ENCODE measurements at places on chromosomes 16 and 17.

DNA sequence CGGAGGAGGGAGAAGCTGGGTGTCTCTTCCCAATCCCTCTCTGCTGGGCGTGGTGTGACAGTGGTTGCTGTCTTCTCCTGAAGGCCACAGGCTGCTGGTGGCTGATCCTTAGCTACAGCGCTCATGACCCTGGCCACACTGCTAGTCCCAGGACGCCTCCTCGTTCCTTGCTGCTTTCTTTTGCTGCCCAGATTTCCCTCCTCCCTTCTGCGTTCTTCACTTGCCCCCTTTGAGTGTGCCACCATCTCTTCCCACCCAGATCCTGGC lies 90.1 kb downstream of the MRC2 start:
- DNase-seq: no peak

DNA sequence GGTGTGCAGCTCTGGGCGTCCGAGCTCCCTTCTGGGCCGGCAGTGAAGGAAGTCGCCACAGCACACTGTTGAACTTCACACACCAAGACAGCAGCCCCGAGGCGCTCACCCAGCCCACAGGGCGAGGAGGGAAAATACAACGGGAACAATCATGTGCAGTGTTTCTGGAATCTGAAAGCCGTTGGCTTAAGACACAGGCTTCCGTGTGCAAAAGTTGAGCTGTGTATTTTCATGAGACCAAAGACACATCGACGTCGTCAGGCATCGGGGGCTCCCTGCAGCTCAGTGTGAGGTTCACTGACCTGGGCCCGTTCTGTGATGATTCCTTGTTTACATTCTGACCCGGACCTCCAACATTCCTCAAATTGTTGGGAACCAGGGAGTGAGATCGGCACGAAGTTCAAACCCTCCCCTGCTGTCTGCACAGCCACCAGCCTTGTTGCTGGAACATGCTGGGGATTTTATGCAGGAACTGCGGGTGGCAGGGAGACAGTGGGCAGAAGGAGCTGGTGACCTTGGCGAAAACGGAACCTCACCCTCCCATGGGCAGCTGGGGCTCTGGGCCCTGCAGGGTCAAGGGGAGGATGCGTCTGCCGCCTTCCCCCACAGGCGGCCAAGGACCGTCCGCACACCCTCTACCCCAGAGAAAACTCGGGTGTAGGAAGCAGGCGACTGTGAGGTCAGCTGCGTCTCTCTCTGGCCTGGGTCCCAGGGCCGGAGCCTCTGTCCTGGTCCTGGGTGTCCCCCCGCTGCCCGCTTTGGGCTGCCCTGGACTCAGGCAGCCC lies 72.2 kb downstream of the METRNL start:
- DNase-seq: no peak

DNA sequence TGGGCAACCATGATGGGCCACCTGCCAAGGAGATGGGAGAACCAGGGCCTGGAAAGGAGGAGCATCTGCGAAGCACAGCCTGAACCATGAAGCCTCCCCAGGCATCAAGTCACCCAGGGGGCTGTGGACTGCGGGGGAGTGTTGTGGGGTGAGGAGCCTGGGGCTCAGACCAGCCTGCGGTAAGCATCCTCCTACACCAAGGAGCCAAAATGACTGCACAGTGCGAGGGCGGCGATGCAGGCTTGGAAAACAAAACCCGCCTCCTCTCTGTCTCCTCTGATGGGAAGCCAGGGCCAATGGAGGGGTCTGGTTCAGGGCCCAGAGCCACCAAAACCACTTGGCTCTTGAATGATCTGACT lies 18.1 kb upstream of the MAF start:
- no peak for DNase-seq

DNA sequence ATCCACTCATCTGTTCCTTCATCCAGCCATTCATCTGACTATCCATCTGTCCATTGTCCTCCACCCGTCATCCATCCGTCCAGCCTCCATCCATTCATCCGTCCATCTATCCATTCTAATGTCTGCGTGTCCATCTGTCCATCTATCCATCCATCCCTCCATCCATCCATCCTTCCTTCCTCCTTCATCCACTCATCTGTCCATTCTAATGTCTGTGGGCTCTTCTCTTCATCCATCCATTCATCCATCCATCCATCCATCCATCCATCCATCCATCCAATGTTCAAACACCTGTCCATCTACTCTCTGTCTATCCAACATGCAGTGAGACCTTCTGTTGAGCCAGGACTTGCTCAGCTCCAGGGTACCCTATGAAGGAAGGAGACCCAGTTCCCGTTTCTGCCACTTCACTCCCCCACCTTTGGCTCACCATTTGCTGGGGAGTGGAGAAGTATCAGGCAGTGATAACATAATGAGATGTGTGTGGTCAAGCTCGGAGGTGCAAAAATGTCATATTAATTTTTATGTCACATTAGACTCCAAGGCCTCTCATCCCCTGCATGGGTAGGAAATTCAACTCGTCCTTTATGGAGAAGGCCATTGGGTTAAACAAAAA lies 36.5 kb upstream of the ADGRG1 start:
- DNase-seq: no peak

DNA sequence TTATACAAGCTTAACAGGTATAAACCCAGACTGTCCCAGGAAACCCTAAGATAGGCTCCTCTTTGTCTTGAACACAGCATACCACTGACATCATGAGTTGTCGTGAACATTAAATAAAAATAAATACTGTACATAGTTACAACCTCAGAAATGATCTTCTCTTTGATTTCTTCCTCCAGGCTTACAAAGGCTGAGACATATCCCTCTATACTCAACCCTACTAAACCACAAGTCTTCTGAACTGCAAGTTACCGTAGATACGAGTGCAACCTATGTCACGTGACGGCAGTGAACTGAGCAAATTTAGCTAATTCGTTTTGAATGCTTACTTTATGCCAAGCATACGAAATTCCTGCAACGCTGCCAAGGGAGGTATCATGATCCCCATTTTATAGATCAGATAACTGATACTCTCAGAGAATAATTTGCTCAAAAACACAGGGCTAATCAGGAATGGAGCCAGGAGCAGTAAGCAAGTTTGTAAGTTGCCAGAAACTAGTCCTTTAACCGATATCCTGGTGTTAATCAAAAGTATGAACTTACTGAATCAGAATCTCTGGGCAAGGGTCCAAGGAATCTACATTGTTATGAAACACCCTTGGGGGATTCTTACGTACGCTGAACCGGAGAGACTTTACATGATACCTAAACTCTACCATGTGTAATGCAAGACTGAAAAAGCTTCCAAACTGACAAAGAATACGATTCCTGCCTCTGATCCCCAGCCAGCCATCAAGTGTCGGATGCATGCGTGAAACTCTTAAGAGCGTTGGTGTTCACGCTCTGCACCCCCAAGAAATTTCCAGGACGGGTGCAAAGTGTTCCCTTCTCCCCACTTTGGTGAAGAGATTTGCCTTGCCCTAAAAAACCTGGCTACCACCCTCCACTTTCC lies 106.2 kb downstream of the XYLT1 start:
- DNase-seq: peak; percentile 31

GRCh38 chr16:83397601-83398291 lies 410.0 kb upstream of the HSBP1 start:
- DNase-seq: no peak

GRCh38 chr16:10535461-10535860 lies 44.9 kb downstream of the EMP2 start:
- DNase-seq: no peak

DNA sequence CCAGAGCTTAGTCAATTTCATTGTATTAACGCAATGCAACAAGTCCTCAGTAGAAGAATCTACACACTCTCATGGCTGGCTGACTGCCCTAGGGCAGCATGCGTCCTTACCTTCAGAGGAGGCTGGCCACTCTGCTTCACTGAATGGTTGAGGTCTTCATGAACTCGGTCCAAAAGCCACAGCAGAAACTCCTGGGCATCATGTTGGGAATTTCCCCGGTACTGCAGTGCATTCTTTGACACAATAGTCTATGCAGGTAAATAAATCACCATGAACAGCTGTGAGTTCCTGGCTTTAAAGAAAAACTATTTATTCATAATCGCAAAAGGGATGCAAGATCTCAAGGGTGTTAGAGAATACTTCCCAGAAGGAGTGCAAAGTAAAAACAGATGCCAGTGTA lies 41.3 kb downstream of the USP31 start:
- no peak for DNase-seq

- DNase-seq: peak; percentile 67
Measured at GRCh38 chr16:11742093-11742535, 543 bp downstream of the TXNDC11 start.

DNA sequence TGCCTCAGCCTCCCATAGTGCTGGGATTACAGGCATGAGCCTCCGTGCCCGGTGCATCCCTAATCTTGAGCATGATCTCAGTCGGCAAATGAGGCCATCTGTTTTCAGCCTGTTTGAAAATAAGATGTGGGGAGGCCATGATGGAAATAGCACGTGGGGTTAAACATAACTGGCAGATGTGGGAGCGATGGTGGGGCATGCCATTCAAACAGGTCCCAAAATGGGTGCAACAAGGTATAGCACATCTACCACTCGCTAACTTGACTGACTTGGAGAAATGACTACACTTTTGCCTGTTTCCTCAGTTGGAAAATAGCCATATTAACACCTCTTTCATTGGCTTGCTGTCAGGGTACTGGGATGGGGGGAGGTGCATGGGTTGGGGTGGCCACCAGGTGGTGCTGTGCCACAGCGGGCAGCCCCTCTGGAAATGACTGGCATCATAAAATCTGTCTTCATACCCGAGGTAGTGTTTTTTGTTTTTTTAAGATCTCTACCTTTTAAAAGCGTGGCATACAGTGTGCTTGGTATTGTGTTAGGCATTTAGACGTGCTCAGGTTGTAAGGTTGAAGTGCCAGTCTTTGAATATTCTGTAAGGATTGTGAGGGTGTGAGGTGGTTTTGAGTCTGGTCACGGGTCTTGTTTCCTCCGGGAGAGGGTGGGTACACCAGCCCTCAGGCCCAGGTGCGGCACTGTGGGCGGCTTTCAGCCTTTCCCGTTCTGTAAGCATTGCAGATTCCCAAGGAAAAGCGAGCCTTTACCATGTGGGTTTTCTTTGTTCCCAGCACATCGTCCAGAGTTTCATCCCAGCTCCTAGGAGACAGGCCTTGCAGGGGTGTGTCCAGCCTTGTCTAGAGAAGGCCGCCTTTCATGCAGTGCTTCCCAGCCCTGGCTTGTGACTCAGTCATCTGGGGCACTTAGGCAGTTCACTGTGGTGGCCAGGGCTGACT lies 2.9 kb upstream of the TTYH2 start:
- peak; percentile 72 for DNase-seq

- no peak for DNase-seq
Measured at GRCh38 chr16:1150511-1150982, 2.4 kb upstream of the CACNA1H start.

GRCh38 chr17:74148446-74148845 lies 55.0 kb upstream of the RPL38 start:
- no peak for DNase-seq

- DNase-seq: peak; percentile 81
Measured at GRCh38 chr16:50696575-50697420, 3.4 kb downstream of the NOD2 start.

- no peak for DNase-seq
Measured at GRCh38 chr17:69425978-69426377, 11.5 kb downstream of the MAP2K6 start.

- no peak for DNase-seq
Measured at GRCh38 chr17:61678339-61678738, 87.3 kb upstream of the NACA2 start.

- no peak for DNase-seq
Measured at GRCh38 chr16:47565454-47565853, 104.3 kb downstream of the PHKB start.

DNA sequence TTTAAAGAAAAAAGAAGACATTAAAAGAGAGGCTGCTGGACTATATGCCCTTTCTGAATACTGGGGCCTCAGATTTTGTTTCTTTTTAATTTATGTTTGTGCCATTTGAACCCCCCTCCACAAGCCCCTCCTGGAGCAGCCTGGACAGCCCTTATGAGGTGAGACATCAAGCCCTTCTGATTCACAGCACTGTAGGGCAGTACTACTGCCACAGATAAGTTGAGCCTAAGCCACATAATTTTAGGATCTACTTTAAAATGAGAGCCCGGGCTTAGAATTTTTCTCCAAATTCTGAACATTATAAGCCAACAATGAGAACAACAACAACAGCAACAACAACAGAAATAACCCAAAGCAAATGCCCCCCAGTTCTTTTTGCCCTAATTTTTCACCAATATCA lies 256.9 kb upstream of the SALL1 start:
- no peak for DNase-seq

DNA sequence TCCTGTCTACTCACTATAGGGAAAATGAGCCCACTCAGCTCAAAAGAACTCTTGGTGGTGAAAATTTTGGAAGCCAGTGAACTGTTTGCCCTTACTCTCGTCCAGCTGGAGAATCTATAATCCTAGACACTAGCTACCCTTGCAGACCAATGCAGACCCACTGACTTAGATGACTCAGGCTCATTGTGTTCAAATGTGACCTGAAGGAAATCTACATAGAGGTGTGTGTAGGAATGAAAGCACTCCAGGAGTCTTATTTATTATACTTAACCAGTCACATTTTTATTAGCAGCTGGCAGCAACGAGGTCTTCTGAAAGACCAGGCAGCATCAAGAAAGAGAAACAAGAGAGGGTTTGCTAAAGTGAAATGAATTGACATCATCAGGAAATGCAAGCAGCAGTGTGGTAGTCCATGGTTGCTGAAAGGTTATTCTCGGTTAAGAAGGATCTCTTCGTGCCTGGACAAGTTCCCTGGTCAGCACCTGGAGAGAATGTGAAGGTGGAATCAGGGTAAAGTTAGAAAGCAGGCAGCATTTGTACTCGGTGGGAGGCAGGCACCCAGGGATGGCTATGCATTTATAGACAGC lies 1.4 kb downstream of the KRTAP29-1 start:
- DNase-seq: no peak

DNA sequence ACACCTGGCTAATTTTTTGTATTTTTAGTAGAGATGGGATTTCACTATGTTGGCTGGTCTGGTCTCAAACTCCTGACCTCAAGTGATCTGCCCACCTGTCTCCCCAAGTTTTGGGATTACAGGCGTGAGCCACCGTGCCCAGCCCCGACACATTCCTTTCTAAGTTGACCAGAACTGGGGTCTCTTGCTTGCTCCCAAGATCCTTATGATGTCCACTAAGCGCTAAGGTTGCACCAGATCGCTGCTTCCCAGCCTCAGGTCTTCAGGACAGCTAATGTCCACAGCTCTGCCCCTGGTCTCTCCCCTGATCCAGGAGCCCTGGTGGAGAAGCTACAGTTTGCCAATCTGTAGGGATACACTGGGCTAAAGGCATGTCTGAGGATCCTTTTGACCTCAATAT lies 29.5 kb downstream of the NSMCE1 start:
- no peak for DNase-seq

- DNase-seq: no peak
Measured at GRCh38 chr16:69241926-69242325, 55.0 kb downstream of the SNTB2 start.

GRCh38 chr16:88016964-88017363 lies 65.7 kb downstream of the BANP start:
- peak; percentile 46 for DNase-seq
